HL-60 (cell line): ENCODE measurements at places on chromosomes 13 and 19.

GRCh38 chr19:41869374-41869955 lies 7.6 kb upstream of the CD79A start:
- no peak for DNase-seq

DNA sequence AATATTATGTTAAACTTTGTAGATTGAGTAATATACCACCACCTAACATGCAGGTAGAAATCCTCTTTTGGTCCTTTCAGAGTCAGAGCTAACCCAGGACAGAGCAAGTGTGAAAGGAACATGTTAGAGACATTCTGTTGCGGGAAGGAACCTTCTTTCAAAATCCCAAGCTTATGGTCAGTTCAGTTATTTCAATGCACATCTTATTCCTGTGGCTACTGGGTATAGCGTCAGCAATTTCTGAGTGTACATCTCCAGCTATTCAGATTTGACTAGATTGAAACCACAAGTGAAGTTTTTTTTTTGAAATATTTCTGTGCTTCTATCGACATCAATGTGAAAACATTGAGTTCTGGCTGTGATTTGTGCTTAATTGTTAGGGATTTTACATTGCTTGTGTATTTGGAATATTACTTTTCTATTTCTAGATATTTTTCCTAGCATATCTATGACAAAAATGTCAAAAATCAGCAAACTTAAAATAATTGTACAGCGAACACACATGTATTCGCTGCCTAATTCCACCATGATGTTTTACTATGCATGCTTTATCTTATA lies 165.3 kb downstream of the LMO7 start:
- no peak for DNase-seq

- DNase-seq = no peak
Measured at GRCh38 chr19:49651029-49651819, 9.2 kb downstream of the SCAF1 start.

- no peak for DNase-seq
Measured at GRCh38 chr19:2201473-2202148, 34.5 kb downstream of the PLEKHJ1 start.

DNA sequence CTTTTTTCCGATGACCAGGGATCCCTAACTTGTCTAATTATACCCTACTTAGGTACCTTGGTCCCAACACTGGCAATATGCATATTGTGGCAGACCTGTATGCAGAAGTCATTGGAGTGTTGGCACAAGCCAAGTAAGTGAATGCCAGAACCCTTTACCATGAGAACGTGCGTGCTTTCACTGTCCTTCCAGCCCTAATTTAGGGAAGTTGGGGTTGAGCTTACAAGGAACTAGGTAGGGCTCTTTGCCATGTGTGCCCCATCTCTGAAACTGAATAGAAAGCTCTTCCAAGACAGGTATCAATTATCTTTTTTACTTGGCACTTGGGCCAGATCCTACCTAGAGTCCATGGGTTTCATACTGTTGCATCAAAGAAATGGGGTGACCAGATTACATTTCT lies 93.2 kb downstream of the FRY start:
- no peak for DNase-seq

DNA sequence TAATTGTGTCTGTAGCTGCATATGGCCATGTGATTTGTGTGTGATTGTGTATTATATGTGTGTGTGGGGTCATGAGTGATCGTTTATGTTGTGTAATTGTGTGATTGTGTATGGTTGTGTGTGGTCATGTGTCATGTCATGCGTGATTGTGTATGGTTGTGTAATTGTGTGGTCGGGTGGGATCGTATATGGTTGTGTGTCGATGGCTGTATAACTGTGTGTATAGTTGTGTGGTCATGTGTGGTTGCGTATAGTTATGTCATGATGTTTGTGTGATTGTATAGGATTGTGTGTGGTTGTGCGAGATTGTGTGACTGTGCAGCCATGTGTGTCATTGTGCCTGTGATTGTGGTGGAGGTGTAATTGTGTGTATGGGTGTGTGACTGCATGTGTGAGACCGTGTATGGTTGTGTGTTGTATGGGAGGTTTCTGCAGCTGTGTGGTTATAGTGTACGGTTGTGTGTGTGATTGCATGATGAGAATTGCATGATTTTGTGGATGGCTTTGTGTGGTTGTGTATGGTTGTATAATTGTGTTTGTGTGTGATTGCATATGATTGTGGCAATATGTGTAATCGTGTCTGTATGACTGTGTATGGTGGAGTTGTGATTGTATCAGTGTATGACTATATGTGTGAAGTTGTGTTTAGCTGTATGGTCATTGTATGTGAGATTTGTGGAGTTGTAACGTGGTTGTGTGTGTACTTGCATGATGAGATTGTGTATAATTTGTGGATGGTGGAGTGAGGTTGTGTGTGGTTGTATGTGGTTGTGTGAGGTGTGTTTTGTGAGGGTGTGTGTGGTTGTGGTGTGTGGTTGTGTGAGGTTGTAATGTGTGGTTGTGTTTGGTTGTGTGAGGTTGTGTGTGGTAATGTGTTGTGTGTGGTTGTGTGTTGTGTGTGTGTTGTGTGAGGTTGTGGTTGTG lies 2.2 kb downstream of the TMPRSS9 start:
- DNase-seq = no peak

DNA sequence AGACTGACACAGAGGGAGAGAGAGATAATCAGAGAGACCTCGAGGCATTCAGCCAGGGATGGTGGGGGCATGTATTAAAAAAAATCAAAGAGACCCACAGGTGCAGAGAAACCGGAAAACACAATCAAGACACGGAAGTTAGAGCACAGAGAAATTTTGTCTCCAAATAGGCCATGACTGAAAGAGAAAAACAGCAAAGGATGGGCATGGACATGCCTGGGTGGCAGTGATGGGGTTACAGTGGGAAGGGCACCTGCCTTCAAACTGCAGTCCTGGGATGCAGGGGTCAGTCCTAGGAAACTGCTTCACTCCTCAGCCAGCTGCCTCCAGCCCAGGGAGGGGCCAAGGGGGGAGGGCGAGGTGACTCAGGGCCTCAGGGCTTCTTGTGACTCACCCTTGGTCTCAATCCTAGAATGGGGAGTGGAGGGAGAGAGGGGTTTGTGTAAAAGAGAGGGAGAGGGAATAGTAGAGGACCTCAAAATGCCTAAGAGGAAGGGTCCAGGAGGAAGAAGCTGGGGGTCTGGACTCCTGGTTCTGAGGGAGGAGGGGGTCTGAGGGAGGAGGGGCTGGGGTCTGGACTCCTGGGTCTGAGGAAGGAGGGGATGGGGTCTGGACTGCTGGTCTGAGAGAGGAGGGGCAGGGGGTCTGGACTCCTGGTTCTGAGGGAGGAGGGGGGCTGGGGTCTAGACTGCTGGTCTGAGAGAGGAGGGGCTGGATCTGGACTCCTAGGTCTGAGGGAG lies 3.6 kb upstream of the KCNN4 start:
- DNase-seq = no peak

DNA sequence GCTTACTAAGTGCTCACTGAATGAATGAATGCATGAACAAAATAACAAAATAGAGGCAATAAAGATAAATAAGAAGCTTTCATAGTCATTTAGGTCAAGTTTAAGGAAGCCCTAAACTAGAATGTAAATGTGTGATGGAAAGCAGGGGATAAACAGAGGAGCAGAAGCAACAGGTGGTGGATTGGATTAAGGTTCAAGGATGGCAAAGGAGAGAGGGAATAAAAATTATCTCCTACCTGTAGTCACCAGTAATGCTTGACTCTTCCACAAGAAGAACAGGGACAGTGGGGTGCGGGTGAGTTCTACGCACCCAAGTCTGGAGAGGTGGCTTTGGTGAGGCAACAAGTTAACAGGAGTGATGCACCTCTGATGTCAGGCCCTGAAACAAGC lies 212.4 kb downstream of the ZIC5 start:
- no peak for DNase-seq

- DNase-seq = no peak
Measured at GRCh38 chr13:63190219-63190618, 1774.6 kb upstream of the PCDH20 start.

DNA sequence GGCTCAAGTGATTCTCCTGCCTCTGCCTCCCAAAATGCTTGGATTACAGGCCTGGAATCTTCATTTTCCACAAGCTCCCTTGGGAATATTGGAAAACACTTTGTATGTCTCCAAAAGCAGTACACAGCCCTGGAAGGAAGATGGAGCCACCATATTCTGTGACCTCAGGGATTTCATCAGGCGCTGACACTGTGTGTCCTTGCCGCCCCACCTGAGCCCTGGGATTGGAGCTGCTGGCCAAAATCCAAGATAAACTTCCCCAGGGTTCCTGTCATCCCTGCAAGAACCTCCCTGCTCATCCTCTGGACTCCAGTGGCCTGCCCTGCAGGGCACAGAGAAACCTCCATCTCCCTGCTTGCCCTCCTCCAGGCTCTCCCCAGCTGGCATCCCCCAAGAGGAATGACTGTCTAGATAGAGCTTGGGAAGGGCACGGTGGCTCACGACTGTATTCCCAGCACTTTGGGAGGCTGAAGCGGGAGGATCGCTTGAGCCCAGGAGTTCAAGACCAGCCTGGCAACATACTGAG lies 1.3 kb upstream of the GNG7 start:
- no peak for DNase-seq

GRCh38 chr19:3179739-3180293 lies 1.2 kb downstream of the S1PR4 start:
- DNase-seq = peak; percentile 68

DNA sequence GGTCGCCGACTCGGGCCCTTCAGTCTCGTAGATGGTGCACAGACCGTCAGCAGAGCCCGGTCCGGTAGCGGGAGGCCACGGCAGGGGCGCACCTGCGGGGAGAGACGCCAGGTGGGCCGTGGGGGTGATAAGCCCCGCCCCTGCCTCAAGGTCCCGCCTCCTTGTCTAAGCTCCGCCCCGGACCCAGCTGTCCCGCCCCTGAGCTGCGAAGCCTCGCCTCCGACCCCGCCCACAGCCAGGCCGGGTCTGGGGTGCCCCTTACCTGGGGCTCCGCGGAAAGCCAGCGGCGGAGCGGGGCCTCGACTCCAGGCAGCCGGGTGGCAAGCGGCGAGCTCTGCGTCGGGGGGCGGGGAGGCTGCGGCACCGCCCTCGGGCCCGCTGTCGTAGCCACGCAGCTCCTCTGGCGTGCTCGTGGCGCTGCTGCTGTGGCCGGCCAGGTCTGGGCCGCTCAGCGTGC lies 4.7 kb downstream of the PRR36 start:
- no peak for DNase-seq

GRCh38 chr13:91574766-91575165 lies 176.3 kb downstream of the GPC5 start:
- DNase-seq = no peak

DNA sequence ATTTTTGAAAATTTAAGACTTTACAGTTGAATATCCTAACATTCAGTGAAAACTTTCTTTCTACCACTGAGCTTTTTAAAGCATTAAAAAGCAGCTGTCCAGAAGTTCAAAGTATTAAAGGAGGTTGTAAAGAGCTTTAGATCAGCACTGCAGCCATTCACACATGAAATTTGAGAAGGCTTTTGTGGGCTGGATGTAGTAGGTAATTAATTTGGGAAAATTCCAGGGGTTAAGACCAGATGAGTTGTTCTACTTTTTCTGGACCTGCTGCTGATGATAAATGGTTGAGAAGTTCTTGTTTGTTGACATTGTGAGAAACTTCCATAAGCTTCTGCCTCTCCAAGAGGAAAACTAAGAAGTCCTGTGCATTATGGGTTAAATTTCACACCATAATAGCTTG lies 1779.6 kb upstream of the PRR20A start:
- DNase-seq = no peak

GRCh38 chr13:27170221-27170515 lies 1.4 kb downstream of the USP12 start:
- DNase-seq = no peak

- DNase-seq = peak; percentile 78
Measured at GRCh38 chr19:43780706-43781525, at the start of gene KCNN4. Gene KCNN4, minus strand, starts transcription at chr19:43780973. Its CDS starts 112 bp downstream, at chr19:43780861.
